OCI-LY7 (cell line): ENCODE measurements at places on chromosomes 3 and 15. TPM values are rescaled to one million over a fixed set of nuclear protein-coding genes. Genes with fewer than 3 reads are reported as not detected.

ZDHHC23 gene
- total RNA-seq: 44.4 and 51.9 TPM in 2 replicates

GXYLT2 gene
- total RNA-seq: not detected in 2 replicates

GOLGA8G gene
- not detected in 2 replicates for total RNA-seq

HYAL3 gene
- 3.5 and 4.4 TPM in 2 replicates for total RNA-seq

TGM5 gene
- not detected in 2 replicates for total RNA-seq

KLHL6 gene
- total RNA-seq: 169 and 191 TPM in 2 replicates

NEK10 gene
- total RNA-seq: 1.1 and 1.3 TPM in 2 replicates

PLA1A gene
- not detected in 2 replicates for total RNA-seq

PARL gene
- 68.2 and 69.3 TPM in 2 replicates for total RNA-seq

ARL13B gene
- 11.3 and 12.0 TPM in 2 replicates for total RNA-seq

STARD5 gene
- 6.5 and 8.3 TPM in 2 replicates for total RNA-seq

TMEM207 gene
- total RNA-seq: not detected in 2 replicates

CHL1 gene
- total RNA-seq: 0.51 and 1.0 TPM in 2 replicates

MOBP gene
- not detected in 2 replicates for total RNA-seq

PLSCR2 gene
- total RNA-seq: not detected in 2 replicates

CSPG5 gene
- total RNA-seq: 0.13 and 0.22 TPM in 2 replicates

AHSG gene
- not detected in 2 replicates for total RNA-seq

MST1 gene
- 24.2 and 26.2 TPM in 2 replicates for total RNA-seq

IGF1R gene
- 28.9 and 29.1 TPM in 2 replicates for total RNA-seq

SERINC4 gene
- total RNA-seq: 1.1 and 1.9 TPM in 2 replicates

DOCK3 gene
- total RNA-seq: not detected in 2 replicates

SMCO1 gene
- not detected in 2 replicates for total RNA-seq

TMOD2 gene
- 0.11 and 0.44 TPM in 2 replicates for total RNA-seq

KCNMB3 gene
- total RNA-seq: not detected in 2 replicates

GREM1 gene
- not detected in 2 replicates for total RNA-seq

CHRM5 gene
- total RNA-seq: not detected in 2 replicates

DNAH1 gene
- 5.8 and 10.5 TPM in 2 replicates for total RNA-seq

NIT2 gene
- total RNA-seq: 42.1 and 51.1 TPM in 2 replicates
